Transverse colon (tissue), 4 donors: ENCODE measurements at places on chromosomes 3 and 15.

DNA sequence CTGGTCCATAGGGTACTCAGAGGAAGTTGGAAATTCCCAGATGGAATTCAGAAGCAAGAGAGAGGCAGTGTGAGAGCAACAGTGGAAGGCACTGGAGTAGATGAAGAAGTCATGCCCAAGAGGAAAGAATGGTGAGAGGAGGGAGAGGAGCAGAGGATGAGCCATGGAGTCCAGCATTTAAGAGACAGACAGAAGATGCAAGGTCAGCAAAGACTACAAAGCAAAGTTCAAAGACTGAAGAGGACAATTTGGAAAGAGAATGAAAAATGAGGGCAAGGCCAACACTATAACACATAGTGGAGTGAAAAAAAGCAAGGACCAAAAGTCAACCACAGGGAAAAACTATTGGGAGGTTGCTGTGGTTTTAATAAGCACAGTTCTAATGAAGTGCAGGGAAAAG, 178.7 kb downstream of the SSR3 start:
- DNase-seq: no peak

DNA sequence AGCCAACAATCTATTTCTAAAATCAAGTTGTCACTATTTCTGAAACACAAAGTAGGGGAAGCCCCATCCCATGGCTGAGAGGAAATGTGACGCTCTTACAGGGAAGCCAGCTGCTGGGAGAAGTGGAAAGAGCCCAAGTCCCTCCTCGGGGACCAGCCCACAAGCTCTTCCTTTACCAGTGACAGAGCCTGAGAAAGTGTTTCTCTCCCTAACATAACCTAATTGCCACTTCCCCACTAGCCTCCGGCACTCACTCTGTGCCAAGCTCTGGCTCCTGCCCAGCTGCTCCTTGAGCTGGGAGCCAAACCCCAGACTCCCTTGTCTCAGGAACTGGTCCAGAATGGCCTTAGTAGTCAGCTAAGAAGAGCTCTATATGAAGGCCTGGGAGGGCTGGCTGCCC, 42.9 kb downstream of the TNFAIP8L3 start:
- DNase-seq: peak; percentile 19

DNA sequence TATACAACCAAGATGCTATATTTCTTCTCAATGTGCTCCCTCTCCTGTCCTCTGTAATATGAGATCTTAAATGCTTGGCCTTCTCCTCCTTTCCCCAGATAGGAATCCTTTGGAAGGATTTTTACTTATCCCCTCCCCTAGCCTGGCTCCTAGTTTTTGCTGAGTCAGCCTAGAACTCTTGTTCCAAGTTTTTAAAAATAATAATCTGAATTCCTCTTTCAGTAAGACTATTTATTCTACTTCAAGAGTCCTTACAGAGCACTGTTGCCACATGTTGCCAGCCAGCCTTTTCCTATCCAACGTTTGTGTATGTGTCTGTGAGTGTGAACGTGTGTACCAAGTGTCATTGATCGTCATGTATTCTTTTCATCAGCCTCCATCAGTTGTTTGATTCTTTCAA, 11.0 kb upstream of the KCNMB2 start:
- DNase-seq: no peak

- DNase-seq: no peak
Observed at GRCh38 chr3:29540544-29540943, 259.7 kb downstream of the RBMS3 start.

DNA sequence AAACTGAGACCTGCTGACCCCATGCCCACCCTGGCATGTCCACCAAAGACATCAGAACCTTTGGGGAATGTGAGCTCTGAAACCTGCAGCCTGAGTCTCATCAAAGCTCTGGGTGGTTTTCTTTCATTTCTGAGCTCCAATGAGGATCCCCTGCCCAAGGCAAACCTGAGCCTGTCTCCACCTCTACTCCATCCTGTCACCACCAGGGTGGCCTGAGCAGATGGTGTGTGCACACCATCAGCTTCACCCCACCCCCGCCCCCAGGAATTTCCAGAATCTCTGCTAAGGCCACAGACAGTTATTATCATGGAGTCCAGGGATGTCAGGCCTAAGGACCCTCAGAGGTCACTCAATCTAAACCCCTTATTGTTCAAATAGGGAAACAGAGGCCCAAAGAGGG, 1.3 kb downstream of the XIRP1 start:
- DNase-seq: no peak

GRCh38 chr3:86245360-86245759, 745.6 kb downstream of the VGLL3 start:
- DNase-seq: no peak

DNA sequence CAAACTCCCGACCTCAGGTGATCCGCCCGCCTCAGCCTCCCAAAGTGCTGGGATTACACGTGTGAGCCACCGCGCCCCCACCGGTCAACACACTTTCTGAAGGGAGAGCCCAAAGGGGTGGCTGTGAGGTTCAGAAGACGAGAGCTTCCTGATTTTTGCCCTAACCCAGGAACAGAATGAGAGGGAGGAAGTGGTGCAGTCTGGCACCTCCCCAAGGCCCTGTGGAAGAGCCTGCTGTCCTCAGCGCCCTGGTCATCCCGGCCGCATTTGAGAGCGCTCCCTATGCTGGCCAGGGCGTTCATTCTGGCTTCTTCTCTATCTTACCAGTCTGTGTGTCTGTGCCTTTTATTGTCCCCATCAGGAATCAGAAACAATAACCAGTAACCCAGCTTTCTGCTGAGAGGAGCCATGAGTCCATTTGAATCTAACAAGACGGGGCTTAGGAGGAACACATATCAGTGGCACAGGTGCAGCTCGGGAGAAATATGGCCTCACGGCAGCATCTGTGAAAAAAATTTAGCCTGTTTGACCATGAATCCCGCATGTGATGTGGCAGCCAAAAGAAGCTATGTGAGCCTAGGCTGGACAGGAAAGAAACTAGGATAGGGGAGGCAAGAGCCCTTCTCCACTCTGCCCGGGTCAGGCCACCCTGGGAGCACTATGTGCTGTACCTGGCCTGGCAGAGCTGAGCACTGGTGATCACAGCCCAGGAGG, 12.9 kb downstream of the BDH1 start:
- DNase-seq: no peak

GRCh38 chr15:68203486-68203885, 1.6 kb downstream of the CALML4 start:
- no peak for DNase-seq

- peak; percentile 20 for DNase-seq
Observed at GRCh38 chr3:64741341-64741740, 53.5 kb upstream of the ADAMTS9 start.

DNA sequence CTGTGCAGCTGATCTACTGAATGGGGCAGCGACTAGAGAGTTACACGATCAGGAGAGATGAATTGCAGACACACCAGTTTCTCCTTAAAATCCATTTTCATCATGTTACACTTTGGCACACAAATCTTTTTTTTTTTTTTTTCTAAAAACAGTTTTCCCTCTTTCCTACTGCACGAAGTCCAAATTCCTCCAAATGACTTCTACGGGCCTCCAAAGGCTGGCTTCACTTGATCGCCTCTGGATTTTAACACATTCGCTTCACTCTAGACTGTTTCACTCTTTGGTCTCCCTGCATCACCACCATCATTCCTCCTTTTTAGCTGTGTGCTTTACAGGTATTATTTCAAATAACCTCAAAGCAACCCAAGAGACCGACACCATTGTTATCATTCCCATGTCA, 268.6 kb downstream of the RORA start:
- no peak for DNase-seq

DNA sequence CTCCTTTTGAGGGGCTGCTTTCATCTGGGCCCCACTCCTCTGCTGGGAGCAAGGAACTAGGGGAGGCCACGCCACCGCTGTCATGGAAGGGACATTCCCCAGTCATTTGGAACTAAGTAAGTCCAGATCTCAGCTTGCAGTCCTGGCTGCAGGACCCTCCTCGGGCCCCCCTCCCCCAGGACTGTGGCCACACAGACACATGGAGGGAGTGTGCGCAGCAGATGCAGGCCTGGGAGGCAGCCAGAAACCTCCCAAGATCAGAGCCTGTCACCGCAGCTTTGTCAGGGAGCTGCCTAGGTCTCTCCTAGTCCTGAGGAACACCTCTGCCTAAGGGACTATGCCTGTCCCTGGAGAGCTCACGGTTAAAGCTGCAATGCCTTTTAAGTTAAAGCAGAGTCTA, 7.3 kb upstream of the SEMA3F start:
- no peak for DNase-seq

- DNase-seq: no peak
Observed at GRCh38 chr3:45205126-45205525, 21.0 kb downstream of the TMEM158 start.

DNA sequence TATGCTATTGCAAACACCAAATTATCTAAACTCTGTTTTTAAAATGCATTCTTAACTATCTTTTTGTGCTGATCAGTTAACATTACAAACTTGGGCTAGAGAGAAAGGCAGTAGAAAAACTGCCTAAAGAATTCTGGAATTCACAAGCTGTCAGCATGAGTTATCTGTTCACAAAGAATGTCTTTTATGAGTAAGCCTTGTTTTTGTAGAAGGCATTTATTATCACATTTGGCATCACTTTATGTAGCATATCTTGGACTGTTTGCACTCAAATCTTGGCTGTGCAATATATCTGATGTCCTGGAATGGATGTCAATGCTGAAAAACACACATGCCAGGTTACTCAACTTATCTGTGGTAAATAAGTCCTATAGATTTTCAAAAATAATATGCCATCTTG, 15.5 kb upstream of the BCHE start:
- DNase-seq: no peak
